BE2C (cell line): ENCODE measurements at places on chromosomes 13 and 19.

- DNase-seq: peak; percentile 94
Observed at GRCh38 chr19:5828661-5829566, 10.6 kb downstream of the FUT6 start.

DNA sequence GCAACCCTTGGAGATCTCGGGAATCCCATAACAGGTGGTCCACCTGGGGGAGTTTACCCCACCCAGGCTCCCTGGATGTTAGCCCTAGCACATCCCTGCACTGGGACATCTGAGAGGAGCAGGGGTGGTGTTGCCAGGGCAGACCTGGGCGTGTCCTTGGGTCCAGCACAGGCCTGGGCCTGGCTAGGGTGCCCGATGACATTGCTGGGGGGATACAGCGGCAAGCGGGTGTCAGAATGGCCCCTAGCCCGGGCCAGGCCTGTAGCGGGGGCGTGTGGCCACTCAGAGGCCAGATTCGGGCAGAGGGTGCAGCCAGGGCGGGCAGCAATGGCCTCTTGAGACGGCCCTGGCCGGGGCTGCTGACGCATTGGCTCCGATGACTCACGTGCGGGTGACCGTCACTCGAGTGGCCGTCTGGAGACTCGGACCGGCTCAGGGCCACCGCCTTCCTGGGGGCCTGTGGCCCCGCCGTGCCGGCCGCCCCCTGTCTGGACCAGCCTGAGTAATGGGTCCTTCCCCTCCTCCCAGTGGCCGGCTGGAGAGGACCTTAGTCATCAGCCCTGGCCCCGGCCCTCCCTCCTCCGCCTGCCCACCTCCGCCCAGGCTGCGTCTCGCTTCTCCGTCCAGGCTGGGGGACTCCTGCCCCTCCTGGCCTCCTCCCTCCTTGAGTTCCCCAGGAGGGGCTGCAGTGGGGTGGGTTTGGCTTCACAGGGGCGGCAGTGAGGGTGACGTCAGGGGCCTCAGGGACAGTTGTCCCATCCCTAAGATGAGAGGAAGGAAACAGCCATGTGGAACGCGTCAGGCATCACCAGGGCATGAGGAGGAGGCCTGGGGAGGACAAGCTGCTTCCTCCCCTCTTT is 23.2 kb upstream of the CRTC1 start:
- DNase-seq: no peak

DNA sequence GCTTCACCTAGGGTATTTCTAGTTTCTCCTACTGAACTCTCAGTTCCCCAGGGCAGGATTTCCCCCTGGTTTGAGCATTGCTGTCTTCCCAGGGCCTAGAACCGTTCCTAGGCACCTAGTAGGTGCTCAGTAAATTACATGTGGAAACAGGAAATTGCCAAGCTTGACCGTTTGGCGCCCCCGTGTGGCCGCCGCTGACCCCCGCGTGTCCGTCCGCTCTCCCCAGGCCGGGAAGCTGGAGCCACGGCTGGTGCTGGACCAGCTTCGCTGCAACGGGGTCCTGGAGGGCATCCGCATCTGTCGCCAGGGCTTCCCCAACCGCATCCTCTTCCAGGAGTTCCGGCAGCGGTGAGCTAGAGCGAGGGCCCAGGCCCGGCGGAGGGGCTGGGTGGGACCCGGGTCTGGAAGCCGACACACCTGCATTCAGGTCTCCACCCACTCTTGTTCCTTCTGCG is 55.5 kb downstream of the MYH14 start:
- no peak for DNase-seq

DNA sequence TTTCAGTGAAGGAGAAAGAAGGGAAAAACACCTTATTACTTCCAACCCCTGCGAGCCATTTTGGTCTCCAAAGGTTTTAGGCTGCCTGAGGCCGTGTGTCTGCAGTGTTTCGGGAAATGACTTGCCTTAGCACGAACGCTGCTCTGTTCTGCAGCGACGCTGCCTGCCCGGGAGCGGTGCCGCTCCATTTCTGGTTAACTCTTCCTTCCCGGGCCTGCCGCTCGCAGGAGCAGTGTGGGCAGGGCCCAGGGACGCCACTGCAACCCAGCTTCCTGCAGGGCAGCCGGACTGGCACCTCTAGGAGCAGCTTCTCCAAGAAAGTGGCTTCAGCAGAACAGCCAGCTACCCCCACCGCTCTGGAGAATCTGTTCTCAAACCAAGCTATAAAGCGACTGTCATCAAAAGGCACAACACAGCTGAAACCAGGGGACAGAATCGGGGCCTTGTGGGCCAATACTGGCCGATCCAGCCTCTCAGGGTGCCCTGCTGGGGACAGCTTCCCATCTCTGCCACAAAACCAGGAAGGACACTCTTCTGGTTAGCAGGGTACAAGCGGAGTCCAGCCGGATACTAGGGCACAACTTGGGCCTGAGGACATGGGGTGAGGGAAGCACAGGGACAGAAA is 72.2 kb downstream of the KCTD15 start:
- peak; percentile 48 for DNase-seq

- DNase-seq: no peak
Observed at GRCh38 chr13:92265408-92265807, 867.0 kb downstream of the GPC5 start.

GRCh38 chr13:36819739-36820090 is 693 bp downstream of the RFXAP start:
- DNase-seq: peak; percentile 36

DNA sequence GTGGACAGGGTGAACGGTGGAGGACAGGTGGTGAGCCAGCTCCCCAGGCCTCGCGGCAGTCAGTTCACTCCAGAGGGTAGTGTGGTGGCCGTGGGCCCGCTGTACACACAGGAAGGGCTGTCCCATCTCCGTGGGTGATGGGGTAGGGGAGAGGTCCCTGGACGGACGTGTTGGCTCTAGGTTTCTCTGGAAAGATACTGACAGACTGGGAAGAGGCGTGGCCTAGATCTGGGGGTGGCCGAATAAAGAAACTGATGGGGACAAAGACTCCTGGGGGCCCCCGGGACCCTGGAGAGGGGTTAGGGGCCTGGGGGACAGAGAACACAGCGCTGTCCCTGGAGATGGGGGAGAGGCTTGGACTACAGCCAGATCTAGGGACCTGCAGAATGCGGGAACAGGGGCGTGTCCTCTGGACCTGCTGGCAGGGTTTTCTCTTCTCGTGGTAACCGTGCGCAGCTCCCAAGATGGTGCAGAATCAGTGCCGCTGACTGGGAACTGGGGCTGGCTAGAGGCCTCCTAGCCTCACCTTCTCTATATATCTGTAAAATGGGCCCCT is 4.0 kb upstream of the PRAM1 start:
- DNase-seq: peak; percentile 72

- DNase-seq: no peak
Observed at GRCh38 chr19:55830656-55831055, 1.1 kb downstream of the NLRP11 start.

- no peak for DNase-seq
Observed at GRCh38 chr13:108674771-108675170, 45.4 kb downstream of the MYO16 start.

DNA sequence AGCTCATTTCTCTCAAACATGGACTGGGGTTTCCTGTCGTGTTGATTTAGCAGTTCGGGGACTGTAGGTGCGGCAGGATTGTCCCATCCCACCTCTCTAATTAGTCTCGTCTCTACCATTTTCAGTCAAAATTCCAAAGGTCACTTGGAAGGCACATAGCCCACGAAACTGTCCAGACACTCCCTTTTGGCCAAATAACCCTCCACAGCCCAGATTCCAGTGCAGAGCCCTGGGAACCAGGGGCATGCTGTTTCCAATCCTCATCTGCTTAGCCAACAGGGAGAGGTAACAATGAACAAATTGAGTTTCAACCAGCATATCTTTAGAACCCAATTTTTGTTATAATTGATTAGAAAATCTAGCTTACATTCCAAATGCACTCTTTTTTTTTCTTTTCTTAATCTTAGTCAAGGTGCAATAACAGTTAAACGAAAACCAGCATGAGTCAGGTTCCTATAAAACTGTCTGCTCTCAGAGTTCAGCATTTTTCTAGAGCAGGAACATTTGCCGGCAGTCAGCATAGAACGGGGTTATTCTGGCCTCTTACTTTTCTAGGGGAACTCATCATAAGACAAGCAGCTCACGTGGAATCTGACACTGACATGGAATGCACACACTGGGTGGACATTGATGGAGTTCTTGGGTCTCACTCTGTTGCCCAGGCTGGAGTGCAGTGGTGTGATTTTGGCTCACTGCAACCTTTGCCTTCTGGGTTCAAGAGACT is 14.4 kb upstream of the CEBPA start:
- no peak for DNase-seq

DNA sequence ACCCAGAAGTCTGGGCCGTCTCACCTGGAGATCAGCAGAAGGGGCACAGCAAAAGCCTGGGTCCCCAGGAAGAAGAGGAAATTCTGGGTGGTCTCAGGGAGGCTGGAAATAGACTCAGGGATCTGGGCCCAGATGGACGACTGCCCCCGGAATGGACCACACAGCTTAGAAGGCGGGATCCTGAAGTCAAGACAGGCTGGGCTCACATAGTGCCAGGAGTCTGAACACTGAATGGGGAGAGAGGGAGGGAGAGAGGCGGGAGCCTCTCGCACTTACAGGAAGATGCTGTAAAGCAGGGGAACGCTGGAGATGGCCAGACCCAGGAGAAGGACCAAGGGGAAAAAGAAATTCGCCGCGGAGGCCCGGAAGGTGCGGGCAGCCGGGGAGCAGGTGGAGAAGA is 1.3 kb upstream of the LENG1 start:
- DNase-seq: no peak
